Activated naive CD4-positive, alpha-beta T cell treated with anti-CD3 and anti-CD28 coated beads for 36 hours (primary cell): ENCODE measurements at places on chromosomes 6 and 20. TPM values are rescaled to one million over a fixed set of nuclear protein-coding genes. Genes with fewer than 3 reads are reported as not detected.

GRCh38 chr6:116158641-116159040 is 32.7 kb upstream of the COL10A1 start:
- no peaks in the 10 kb centered on the region for H3K27me3 ChIP-seq
- H3K4me1 ChIP-seq: peaks cover 5% of the 10 kb centered on the region
- H3K36me3 ChIP-seq: peaks cover 40% of the 10 kb centered on the region
- DNase-seq: no peak

GRCh38 chr6:45377043-45377553 is 636 bp downstream of the SUPT3H start:
- H3K27me3 ChIP-seq: no peaks in the 10 kb centered on the region
- H3K4me1 ChIP-seq: peaks cover 20% of the 10 kb centered on the region
- H3K27ac ChIP-seq: peak overlapping the region; percentile 99
- peak overlapping the region; percentile 92 for H3K4me3 ChIP-seq
- peaks cover 3% of the 10 kb centered on the region for H3K36me3 ChIP-seq

- H3K27me3 ChIP-seq: no peaks in the 10 kb centered on the region
- no peak for DNase-seq
- H3K4me1 ChIP-seq: peaks cover 31% of the 10 kb centered on the region
- H3K4me3 ChIP-seq: no peak overlapping the region
- no peak overlapping the region for H3K27ac ChIP-seq
- H3K36me3 ChIP-seq: peaks cover 31% of the 10 kb centered on the region
Observed at GRCh38 chr20:45940053-45940452, 5.6 kb downstream of the PCIF1 start.

GRCh38 chr20:56195946-56196345 is 52.6 kb upstream of the MC3R start:
- no peak overlapping the region for H3K4me3 ChIP-seq
- DNase-seq: no peak
- H3K27ac ChIP-seq: no peak overlapping the region
- H3K36me3 ChIP-seq: no peaks in the 10 kb centered on the region
- no peaks in the 10 kb centered on the region for H3K4me1 ChIP-seq

DNA sequence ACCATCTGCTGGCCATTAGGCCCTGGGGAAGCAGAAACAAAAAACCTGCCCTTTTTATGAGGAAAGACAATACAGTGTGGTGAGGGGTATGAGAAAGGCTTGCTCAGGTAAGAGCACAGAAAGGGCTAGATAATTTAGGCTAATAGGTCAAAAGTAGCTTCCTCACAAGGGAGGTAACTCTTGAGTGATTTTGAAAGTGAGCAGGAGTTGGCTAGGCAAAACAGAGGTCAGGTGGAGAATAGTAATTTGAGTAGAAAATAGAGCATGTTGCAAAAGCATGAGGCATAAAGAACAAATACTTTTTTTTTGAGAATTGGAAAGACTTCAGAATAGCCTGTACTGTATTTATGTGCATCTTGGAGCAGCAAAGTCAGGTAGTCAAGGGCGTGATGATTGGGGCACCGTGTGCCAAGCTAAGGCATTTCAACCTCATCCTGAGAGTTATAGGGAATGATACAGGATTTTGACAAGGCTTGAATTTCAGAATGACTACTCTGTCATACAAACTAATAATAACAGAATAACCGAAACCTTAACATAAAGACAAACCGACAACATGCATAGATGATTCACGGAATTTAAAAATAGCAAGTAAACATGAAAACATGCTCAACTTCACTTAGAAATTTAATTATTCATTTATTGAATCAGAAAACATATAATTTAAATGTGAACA is 123.0 kb upstream of the ENPP5 start:
- H3K27me3 ChIP-seq: peaks cover 28% of the 10 kb centered on the region
- no peak for DNase-seq
- no peak overlapping the region for H3K4me3 ChIP-seq

- no peak overlapping the region for H3K27ac ChIP-seq
- H3K36me3 ChIP-seq: peaks cover 7% of the 10 kb centered on the region
- H3K4me3 ChIP-seq: no peak overlapping the region
Observed at GRCh38 chr6:147310521-147310920, 106.3 kb downstream of the STXBP5 start.

DNA sequence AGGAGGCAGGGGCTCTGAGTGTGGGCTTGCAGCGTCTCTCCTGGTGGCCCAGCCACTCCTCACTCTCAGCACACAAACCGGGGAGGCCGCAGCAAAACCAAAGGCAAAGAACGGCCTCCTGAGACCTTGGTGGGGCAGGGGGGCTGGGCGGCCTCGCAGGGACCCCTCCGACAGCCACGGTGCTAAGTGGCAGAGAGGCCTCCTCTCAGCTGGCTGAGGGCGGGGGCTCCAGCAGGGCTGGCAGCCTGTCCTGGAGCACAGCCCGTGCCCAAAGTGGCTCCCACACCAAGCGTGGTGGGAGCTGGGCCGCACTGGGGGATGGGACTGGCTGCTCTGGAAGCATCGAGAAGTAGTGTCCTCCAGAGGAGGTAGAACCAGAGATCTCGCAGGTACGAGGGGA is 334.4 kb downstream of the QKI start:
- H3K36me3 ChIP-seq: no peaks in the 10 kb centered on the region
- peaks cover 8% of the 10 kb centered on the region for H3K4me1 ChIP-seq
- no peak overlapping the region for H3K27ac ChIP-seq
- no peak for DNase-seq
- H3K27me3 ChIP-seq: peaks cover 13% of the 10 kb centered on the region

- DNase-seq: peak; percentile 84
- H3K36me3 ChIP-seq: no peaks in the 10 kb centered on the region
- H3K27ac ChIP-seq: no peak overlapping the region
- no peak overlapping the region for H3K4me3 ChIP-seq
- peaks cover 25% of the 10 kb centered on the region for H3K27me3 ChIP-seq
- H3K4me1 ChIP-seq: no peaks in the 10 kb centered on the region
Observed at GRCh38 chr20:2005831-2006426, 12.1 kb upstream of the PDYN start.

DNA sequence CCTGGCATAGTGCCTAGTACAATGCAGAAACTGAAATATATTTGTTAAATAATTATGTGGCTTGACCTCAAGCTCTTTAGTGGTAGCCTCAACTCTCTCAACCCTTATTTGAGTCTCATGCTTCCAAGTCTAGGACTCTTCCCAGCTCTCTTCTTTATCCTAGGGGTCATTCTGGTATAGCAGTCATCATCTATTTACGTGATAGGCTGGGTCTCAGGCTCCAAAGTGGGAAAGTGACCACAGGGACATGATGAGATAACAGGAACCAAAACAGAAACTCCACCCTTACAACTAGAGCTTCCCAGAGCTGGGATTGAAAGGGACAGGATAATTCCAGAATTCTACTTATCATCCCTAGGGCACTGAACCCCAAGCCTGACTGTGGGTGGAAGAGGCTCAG is 17.7 kb upstream of the MAP3K7 start:
- H3K27ac ChIP-seq: no peak overlapping the region
- no peaks in the 10 kb centered on the region for H3K36me3 ChIP-seq
- DNase-seq: no peak
- no peak overlapping the region for H3K4me3 ChIP-seq
- H3K27me3 ChIP-seq: peaks cover 16% of the 10 kb centered on the region

GRCh38 chr6:102742754-102743356 is 1349.3 kb downstream of the GRIK2 start:
- H3K27me3 ChIP-seq: no peaks in the 10 kb centered on the region
- no peak for DNase-seq
- no peaks in the 10 kb centered on the region for H3K4me1 ChIP-seq
- H3K36me3 ChIP-seq: no peaks in the 10 kb centered on the region
- H3K4me3 ChIP-seq: no peak overlapping the region

- H3K4me1 ChIP-seq: no peaks in the 10 kb centered on the region
- no peak overlapping the region for H3K27ac ChIP-seq
- DNase-seq: no peak
- peaks cover 7% of the 10 kb centered on the region for H3K27me3 ChIP-seq
Observed at GRCh38 chr6:152375197-152375596, 262.0 kb downstream of the SYNE1 start.

DNA sequence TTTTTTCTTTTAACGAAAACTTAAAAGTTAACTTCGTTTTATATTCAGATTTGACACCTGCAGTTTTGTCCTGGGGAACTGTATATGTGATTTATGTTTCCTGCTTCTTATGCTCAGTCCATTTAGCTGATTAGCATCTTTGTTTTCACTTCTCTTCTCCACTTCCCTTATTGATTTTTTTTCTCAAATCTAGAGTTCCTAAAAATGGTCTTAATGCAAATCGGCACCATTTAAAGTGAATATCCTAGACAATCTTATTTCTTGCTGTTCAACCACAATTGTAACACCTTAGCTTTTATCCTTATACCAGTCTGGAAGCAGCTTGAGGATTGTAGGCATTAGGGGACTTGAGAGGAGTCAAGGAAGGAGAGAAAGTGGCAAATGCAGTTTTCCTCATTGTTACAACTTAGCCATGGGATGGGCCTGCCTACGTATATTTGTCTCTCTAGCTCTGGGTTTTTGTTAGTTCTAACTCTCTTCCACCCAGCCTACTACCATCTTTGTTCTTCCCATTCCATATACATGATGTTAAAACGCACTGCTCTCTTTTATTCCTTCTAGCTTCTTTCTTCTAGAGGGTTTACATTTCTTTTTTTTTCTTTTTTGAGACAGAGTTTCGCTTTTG is 8.5 kb downstream of the QRSL1 start:
- peaks cover 19% of the 10 kb centered on the region for H3K4me1 ChIP-seq
- no peak for DNase-seq
- H3K4me3 ChIP-seq: no peak overlapping the region
- H3K27me3 ChIP-seq: no peaks in the 10 kb centered on the region
- H3K27ac ChIP-seq: no peak overlapping the region

DNA sequence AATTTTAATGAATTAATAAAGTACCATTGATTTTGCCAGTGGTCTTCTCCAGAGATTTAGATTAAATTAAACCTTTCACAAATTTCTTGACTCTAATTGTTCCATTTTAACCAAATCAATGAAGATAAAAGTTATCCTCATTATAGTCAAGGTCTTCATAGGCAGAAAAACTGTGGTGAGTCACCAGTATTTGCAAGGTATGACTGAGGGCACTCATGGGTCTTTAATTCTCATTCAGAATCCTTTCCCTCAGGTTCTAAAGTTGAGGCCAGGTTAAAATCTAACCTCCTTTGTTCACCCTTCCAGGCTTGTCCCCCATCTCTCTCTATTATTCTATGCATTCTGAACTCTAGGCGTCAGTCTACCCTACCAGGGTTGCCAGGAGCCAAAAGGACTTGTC is 93.9 kb downstream of the JAG1 start:
- no peak overlapping the region for H3K4me3 ChIP-seq
- H3K27ac ChIP-seq: no peak overlapping the region
- H3K36me3 ChIP-seq: peaks cover 10% of the 10 kb centered on the region
- H3K4me1 ChIP-seq: no peaks in the 10 kb centered on the region

- no peaks in the 10 kb centered on the region for H3K4me1 ChIP-seq
- H3K27me3 ChIP-seq: peaks cover 7% of the 10 kb centered on the region
- no peak overlapping the region for H3K27ac ChIP-seq
- DNase-seq: peak; percentile 38
Observed at GRCh38 chr20:25178563-25179438, 16.7 kb upstream of the ENTPD6 start.

- H3K4me3 ChIP-seq: no peak overlapping the region
- no peak for DNase-seq
- H3K27me3 ChIP-seq: no peaks in the 10 kb centered on the region
- H3K4me1 ChIP-seq: peaks cover 41% of the 10 kb centered on the region
- H3K36me3 ChIP-seq: peaks cover 26% of the 10 kb centered on the region
Observed at GRCh38 chr6:158571826-158572652, 12.1 kb downstream of the TMEM181 start.

DNA sequence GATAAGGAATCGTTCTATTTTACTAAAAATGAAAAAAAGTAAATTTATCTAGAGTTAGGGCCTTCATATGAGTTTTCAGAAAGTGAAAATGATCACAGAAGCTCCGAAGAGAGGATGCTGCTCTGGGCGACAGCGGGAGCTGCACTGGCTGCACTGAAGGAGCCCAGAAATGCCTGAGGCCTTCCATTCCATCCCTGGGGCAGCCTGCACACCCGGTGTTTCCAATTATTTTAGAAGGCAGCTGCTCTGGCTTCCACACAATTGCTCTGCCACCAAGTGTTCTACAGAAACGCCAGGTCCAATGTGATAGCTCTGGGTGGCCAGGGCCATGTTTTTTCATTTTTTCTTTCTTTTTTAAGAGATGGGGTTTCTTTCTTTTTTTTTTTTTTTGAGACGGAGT is 3.6 kb downstream of the DTNBP1 start:
- H3K4me1 ChIP-seq: peaks cover 41% of the 10 kb centered on the region
- no peak for DNase-seq
- H3K36me3 ChIP-seq: peaks cover 11% of the 10 kb centered on the region
- H3K4me3 ChIP-seq: no peak overlapping the region
- no peak overlapping the region for H3K27ac ChIP-seq

DNA sequence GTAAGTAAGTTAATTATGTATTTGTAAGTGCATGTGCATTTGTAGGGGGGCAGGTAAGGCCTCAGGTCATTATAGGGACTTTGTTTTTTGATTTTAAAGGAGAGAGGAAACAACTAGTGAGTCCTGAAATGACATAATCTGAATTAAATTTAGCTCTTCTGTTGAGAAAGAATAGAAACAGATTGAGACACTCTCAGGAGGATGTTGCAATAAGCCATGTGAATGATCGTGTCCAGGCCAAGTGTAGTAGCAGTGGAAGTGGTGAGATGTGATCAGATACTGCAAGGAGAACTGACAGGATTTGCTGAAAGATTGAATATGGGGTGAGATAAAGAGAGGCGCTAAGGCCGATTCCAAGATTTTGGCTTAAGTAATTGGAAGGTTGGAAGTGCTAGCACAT is 2.6 kb upstream of the CENPW start:
- no peaks in the 10 kb centered on the region for H3K27me3 ChIP-seq
- no peak overlapping the region for H3K27ac ChIP-seq
- no peak overlapping the region for H3K4me3 ChIP-seq
- H3K36me3 ChIP-seq: no peaks in the 10 kb centered on the region
- no peak for DNase-seq

- peak overlapping the region; percentile 94 for H3K27ac ChIP-seq
- peak overlapping the region; percentile 97 for H3K4me3 ChIP-seq
- no peak for DNase-seq
- H3K4me1 ChIP-seq: peaks cover 41% of the 10 kb centered on the region
- H3K27me3 ChIP-seq: no peaks in the 10 kb centered on the region
- H3K36me3 ChIP-seq: peaks cover 27% of the 10 kb centered on the region
Observed at GRCh38 chr6:107956586-107957307, 1.3 kb downstream of the SEC63 start.

- no peaks in the 10 kb centered on the region for H3K36me3 ChIP-seq
- peaks cover 25% of the 10 kb centered on the region for H3K27me3 ChIP-seq
- no peaks in the 10 kb centered on the region for H3K4me1 ChIP-seq
- no peak for DNase-seq
- no peak overlapping the region for H3K4me3 ChIP-seq
Observed at GRCh38 chr6:10269814-10270472, 144.9 kb downstream of the TFAP2A start.

GRCh38 chr6:72788188-72788587 is 166.3 kb downstream of the KCNQ5 start:
- H3K27ac ChIP-seq: no peak overlapping the region
- peaks cover 10% of the 10 kb centered on the region for H3K4me1 ChIP-seq
- DNase-seq: no peak
- no peaks in the 10 kb centered on the region for H3K27me3 ChIP-seq
- no peak overlapping the region for H3K4me3 ChIP-seq

The STX7 gene
- total RNA-seq: 11.7 TPM

The KCNK16 gene
- total RNA-seq: not detected

The MYCT1 gene
- not detected for total RNA-seq

The MEI4 gene
- total RNA-seq: not detected

The ABHD16B gene
- not detected for total RNA-seq

The OR2J3 gene
- not detected for total RNA-seq
